ENCODE measurements at places on chromosomes 3 and 15.

DNA sequence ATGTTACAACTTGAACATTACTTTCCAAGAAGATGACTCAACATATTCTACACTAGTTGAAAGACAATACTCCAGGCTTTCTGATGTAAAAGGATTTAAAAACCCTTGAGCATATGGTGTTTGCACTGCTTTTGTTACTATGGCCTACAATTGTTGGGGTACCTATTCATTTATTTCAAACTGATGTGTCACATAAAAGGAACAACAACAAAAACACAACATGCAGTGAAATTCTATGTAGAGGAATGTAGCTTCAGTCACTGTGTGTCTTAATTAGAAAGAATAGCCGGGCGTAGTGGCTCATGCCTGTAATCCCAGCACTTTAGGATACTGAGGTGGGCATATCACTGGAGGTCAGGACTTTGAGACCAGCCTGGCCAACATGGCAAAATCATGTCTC lies 1.6 kb downstream of the SPATA16 start:
- no peaks in the 10 kb centered on the region for H3K27me3 ChIP-seq
- H3K4me1 ChIP-seq, result no peaks in the 10 kb centered on the region
- no peak overlapping the region for H3K27ac ChIP-seq
- DNase-seq, result no peak
- no peak overlapping the region for H3K4me3 ChIP-seq

GRCh38 chr15:40290918-40291574 lies 8.2 kb upstream of the ANKRD63 start:
- DNase-seq, result peak; percentile 19
- peaks cover under 1% of the 10 kb centered on the region for H3K4me1 ChIP-seq
- H3K36me3 ChIP-seq, result no peaks in the 10 kb centered on the region
- H3K4me3 ChIP-seq, result no peak overlapping the region

DNA sequence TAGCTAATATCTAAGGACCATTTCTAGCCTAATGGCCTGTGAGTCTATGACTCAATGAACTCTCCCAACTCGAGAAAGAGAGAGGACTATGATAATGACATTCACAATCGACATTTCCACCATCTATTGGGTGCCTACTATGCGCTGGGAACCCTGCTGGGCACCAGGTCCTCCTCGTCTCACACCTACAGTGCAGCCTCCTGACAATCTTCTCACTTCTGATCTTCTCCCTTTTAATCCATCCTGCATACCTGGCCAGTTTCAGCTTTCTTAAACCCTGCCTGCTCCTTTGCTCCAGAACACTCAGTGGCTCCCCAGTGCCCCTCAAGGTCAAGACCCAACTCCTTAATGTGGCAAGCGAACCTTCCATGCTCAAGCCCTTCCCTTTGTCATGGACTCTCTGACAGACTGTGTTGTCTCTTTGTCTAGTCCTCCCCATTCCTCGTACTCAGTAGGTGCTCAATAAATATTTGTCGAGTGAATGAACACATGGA lies 3.5 kb upstream of the SLC6A1 start:
- no peaks in the 10 kb centered on the region for H3K36me3 ChIP-seq
- DNase-seq, result no peak
- H3K27me3 ChIP-seq, result peaks cover 49% of the 10 kb centered on the region
- peaks cover 5% of the 10 kb centered on the region for H3K4me1 ChIP-seq
- no peak overlapping the region for H3K4me3 ChIP-seq
- no peak overlapping the region for H3K27ac ChIP-seq

GRCh38 chr3:55160241-55160983 lies 232.6 kb upstream of the LRTM1 start:
- H3K4me3 ChIP-seq, result peak overlapping the region; percentile 64
- no peaks in the 10 kb centered on the region for H3K36me3 ChIP-seq
- peak; percentile 100 for DNase-seq

GRCh38 chr3:45583021-45583851 lies 11.3 kb upstream of the LIMD1 start:
- no peak for DNase-seq
- H3K27me3 ChIP-seq, result peaks cover 8% of the 10 kb centered on the region
- no peak overlapping the region for H3K4me3 ChIP-seq
- H3K4me1 ChIP-seq, result peaks cover 11% of the 10 kb centered on the region
